ENCODE measurements at places on chromosomes 4 and X.

DNA sequence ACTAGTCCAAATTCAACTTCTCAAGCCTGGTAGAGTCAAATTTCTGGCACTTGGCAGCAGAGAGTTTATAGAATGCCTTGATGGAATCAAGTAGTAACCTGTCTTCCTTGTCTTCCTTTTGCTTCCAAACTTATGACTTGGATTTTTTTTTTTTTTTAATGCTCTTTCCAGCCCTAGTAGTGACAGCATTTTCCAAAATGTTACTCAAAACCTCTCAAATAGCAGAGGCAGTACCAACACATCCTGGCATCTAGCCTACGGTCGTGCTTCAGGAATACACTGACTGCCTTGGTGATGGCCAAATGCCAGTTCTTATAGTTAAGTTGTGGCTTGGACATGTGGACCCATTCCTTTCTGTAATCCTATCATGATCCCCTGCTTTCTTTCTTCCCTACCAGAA is 46.0 kb downstream of the GALNT7 start:
- DNase-seq: no peak

- DNase-seq: no peak
Measured at GRCh38 chrX:106742805-106743204, 16.3 kb downstream of the RNF128 start.

DNA sequence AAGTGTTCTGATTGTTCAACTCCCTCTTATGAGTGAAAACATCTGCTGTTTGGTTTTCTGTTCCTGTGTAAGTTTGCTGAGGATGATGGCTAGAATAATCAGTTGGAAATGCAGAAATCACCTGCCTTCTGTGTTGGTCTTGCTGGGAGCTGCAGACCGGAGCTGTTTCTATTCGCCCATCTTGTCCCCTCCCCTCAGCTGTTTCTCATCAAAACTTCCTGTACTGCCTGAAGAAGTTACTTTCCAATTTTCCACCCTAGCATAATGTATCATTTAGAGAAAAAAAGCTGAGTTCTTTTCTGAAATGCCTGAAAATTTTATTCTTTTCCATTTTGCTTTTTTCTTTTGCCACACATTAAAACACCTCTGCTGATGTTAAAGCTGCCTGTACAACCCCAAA is 167.6 kb downstream of the TEX13A start:
- no peak for DNase-seq

- DNase-seq: no peak
Measured at GRCh38 chr4:71564775-71565174, 219.1 kb downstream of the GC start.

- DNase-seq: peak; percentile 51
Measured at GRCh38 chr4:75724867-75725724, 719 bp downstream of the USO1 start.

GRCh38 chrX:46989548-46989947 is 77.3 kb downstream of the JADE3 start:
- no peak for DNase-seq

DNA sequence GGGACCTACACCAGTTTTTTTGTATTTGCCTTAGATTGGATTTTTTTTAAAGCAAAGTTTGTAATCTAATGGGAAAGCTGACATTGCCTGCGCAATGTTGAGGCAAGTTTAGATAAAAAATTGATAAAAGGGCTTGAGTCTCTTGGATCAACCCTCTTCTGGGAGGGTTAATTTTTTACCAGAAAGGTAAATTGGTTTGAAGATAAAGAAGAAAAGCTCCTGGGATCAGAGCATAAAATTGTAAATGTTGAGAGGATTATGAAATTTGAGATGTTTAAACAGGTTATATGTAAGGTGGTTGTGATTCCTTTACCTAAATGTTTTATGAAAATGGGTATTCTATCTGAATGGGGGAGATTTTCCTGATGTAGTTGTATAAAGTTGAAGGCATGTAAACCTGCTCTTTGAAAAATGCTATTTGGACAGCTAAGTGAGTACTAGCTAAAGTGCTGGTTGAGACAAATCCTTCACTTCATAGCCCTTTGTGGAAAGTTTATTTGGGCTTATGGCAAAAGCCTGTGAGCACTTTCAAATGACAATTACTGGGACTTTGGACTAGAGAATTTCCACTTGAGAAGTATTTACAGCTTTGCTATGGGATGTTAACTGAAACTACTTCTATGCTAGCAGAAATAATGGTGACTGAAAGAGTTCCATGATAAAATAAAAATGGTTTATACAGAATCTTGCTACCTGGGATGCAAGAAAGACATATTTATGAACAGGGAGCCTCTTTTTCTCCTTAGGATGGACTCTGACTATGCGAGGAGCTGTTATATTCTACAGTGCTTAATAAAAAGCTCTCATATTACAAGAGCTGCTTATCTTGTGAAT is 56.2 kb downstream of the UGT2B10 start:
- no peak for DNase-seq

DNA sequence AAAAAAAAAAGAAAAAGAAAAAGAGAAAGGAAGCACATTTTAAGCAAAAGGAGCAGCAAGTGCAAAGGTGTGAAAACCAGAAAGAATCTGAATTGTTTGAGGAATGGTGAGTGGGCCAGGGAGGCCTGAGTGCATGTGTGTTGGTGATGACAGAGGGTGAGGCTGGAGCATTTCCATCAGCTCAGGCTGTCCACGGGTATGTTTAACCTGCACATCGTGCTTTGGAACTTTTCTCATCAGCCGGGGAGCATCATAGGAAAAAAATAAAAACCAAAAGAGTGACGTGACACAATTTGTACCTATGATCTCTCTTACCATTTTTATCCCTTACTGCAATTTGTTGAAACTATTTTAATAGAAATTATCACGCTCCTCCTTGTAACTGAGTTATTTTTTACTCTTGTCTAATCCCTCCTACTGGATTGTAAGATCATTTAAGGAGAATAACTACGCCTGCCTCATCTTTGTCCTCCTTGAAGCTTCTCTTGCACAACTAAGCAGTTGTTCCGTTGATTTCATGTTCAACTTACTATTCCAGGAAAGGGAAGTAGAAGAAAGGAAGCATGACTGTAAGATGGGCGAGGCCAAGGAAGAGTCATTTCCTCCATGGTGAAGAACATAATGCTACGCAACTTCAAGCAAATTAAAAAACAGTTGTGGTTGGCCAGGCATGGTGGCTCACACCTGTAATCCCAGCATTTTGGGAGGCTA is 7.0 kb downstream of the PALLD start:
- DNase-seq: no peak

DNA sequence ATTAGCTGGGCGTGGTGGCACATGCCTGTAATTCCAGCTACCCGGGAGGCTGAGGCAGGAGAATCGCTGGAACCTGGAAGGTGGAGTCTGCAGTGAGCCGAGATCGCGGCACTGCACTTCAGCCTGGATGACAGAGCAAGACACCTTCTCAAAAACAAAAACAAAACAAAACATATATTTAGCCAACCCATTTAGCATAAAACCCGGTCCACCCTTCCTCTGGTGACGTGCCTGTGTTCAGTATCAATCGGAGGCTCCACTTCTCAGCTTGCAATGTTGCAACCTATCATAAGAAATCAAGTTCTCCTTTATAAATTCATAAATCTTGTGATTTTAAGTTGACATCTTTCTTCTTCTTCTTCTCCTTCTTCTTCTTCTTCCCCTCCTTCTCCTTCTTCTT is 73.9 kb downstream of the SLC34A2 start:
- DNase-seq: no peak

GRCh38 chrX:40171513-40172400 is 74.0 kb upstream of the BCOR start:
- no peak for DNase-seq

DNA sequence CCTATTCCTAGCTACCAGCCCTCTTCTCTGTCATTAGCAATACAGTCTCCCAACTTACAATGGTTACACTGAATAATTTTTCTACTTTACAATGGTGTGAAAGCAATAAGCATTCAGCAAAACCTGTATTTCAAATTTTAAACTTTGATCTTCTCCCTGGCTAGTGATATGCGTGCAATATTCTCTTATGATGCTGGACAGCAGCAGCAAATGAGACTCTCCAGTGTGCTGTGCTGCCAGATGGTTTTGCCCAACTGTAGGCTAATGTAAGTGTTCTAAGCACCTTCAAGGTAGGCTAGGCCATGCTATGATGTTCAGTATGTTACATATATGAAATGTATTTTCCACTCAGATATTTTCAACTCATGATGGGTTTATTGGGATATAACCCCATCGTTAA is 5.9 kb upstream of the GAR1 start:
- no peak for DNase-seq
